ENCODE measurements at places on chromosomes 4 and X. TPM values are rescaled to one million over a fixed set of nuclear protein-coding genes. Genes with fewer than 3 reads are reported as not detected.

The CT45A3 gene
- not detected for total RNA-seq

The TRPC5OS gene
- not detected for total RNA-seq

The SRPK3 gene
- total RNA-seq: not detected

The FHDC1 gene
- total RNA-seq: 4.2 TPM

The ANXA3 gene
- 87.2 TPM for total RNA-seq

The JCHAIN gene
- 0.16 TPM for total RNA-seq

The ZNF827 gene
- 100 TPM for total RNA-seq

The GRIA3 gene
- 2.3 TPM for total RNA-seq

DNA sequence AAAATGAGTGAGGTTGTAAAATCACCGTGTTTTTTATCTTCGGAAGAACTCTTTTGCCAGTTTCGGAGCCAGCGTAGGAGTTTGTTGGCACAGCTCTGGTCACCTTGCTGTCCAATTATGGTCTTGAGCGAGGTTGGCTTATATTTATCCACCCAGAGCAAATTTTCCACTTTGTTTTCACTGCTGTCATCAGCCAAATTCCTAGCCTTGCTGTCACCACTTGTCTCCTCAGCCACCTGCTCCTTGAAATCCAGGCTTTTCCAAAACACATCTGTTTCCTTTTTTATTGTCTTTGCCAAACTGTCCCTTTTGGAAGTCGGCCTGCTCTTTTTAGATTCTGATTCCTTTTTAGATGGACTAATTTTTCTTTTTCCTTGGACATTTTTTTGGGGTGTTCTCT, 57.6 kb downstream of the RFC1 start:
- H3K4me1 ChIP-seq: no peaks in the 10 kb centered on the region
- H3K27ac ChIP-seq: no peak overlapping the region
- DNase-seq: no peak
- H3K36me3 ChIP-seq: peaks cover 42% of the 10 kb centered on the region

GRCh38 chrX:11239230-11239629, 54.0 kb upstream of the AMELX start:
- no peaks in the 10 kb centered on the region for H3K27me3 ChIP-seq
- no peaks in the 10 kb centered on the region for H3K36me3 ChIP-seq
- H3K4me1 ChIP-seq: peaks cover 8% of the 10 kb centered on the region
- no peak for DNase-seq
- peak overlapping the region; percentile 72 for H3K27ac ChIP-seq

DNA sequence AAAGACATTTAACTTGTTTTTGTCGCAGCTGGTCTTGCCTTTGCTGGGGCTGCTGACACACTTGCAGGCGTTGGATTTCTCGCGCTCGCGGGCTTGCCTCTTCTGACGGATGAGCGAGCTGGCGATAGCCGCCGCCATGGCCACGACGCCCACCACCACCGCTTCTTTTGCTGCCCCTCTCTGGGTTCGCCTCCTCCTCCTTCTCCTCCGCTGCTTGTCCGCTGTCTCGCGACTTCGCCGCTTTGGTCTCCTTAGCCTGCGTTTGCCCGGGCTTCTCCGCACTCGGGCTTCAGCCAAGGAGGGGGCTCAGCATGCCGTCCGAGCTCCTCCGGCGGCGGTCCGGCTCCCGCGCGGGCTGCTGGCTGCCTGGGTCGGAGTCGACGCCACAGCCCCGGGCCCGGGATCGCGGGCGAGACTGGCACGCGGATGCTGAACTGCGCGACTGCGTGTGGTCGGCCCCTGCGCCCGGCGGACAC, 613 bp downstream of the FGF13 start:
- H3K27ac ChIP-seq: no peak overlapping the region
- H3K36me3 ChIP-seq: no peaks in the 10 kb centered on the region
- peak overlapping the region; percentile 66 for H3K4me3 ChIP-seq
- no peak for DNase-seq

GRCh38 chr4:19386786-19387185, 864.9 kb upstream of the SLIT2 start:
- no peak for DNase-seq
- peak overlapping the region; percentile 3 for H3K27ac ChIP-seq
- H3K4me1 ChIP-seq: peaks cover 5% of the 10 kb centered on the region

DNA sequence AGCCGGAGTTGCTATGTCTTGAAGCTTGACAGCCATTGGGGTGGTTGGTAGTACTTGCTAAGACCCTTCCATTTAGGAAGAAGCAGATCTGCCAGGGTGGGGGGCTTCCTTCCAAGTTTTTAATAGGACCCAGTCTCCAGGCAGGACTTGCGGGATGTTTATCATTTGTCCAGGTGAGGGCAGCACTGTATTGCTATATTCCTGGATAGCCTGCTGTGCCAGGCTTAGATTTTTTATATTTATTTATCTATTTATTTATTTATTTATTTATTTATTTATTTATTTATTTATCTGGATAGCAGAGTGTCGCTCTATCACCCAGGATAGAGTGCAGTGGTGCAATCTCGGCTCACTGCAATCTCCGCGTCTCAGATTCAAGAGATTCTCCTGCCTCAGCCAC, 87.4 kb upstream of the CT45A1 start:
- H3K36me3 ChIP-seq: no peaks in the 10 kb centered on the region
- DNase-seq: no peak
- H3K27ac ChIP-seq: no peak overlapping the region
- no peaks in the 10 kb centered on the region for H3K4me1 ChIP-seq
- no peak overlapping the region for H3K4me3 ChIP-seq

DNA sequence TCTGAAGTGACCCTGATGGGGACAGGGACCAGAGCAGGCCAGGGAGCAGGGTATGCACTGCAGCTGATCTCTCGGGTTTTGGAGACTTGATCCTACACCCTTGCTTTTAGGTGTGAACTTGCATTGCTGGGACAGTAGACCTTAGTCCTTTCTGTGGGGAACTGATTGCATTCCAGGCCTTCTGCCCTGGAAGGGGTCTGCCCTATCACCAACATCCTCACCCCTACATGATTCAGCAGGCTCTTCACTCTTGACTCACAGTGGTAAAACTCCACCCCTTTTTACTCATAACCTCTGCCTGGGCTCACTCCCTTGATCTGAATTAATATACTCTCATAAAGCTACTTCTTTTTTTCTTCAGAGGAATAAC, 6.6 kb upstream of the DDX60L start:
- H3K4me1 ChIP-seq: peaks cover 8% of the 10 kb centered on the region
- H3K27me3 ChIP-seq: no peaks in the 10 kb centered on the region
- no peak overlapping the region for H3K27ac ChIP-seq
- no peak overlapping the region for H3K4me3 ChIP-seq
- no peak for DNase-seq

DNA sequence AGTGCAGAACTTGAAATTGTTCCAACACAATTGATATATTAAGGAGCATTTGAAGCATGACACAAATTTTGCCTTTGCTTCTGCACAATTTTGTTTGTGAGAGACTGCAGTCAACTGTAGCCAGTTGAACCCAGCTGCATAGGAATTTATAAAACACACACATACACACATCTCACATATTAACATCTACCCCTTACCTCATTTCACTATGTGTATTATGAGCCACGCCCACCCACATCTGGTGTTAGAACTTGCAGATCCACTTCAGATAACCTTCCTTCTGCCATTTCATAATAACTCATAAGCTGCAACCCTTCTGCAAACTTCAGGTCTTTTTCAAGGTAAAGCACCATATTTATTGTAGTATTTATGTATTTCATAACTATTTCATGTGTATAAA, 188.1 kb upstream of the WDFY3 start:
- no peak overlapping the region for H3K4me3 ChIP-seq
- peaks cover 8% of the 10 kb centered on the region for H3K27me3 ChIP-seq
- DNase-seq: no peak
- H3K4me1 ChIP-seq: peaks cover 2% of the 10 kb centered on the region
- H3K36me3 ChIP-seq: no peaks in the 10 kb centered on the region
- H3K27ac ChIP-seq: no peak overlapping the region

GRCh38 chr4:162847945-162848549, 318.6 kb downstream of the NAF1 start:
- no peak overlapping the region for H3K4me3 ChIP-seq
- no peak overlapping the region for H3K27ac ChIP-seq
- H3K4me1 ChIP-seq: no peaks in the 10 kb centered on the region
- H3K27me3 ChIP-seq: peaks cover 1% of the 10 kb centered on the region
- DNase-seq: no peak

DNA sequence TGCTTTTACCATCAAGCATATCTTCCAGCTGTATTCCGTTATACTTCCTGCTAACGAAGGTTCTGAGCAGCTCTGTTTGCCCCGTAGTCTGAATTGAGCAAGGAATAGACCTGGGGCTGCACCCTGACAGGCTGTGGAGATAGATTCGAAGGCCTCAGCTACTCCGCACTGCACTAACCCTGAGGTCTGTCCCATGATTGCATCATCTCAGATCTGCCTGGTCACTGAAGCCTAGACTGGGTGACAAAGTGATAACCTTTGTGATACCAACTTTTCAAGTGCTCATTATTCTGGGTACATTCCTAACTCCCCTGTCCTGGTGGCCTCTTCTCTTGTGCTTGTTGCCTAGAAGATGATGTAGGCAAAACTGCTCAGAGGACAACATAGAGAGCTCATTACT, 29.9 kb upstream of the PGRMC1 start:
- H3K36me3 ChIP-seq: peaks cover 3% of the 10 kb centered on the region
- no peak for DNase-seq
- H3K4me3 ChIP-seq: no peak overlapping the region
- no peaks in the 10 kb centered on the region for H3K27me3 ChIP-seq

DNA sequence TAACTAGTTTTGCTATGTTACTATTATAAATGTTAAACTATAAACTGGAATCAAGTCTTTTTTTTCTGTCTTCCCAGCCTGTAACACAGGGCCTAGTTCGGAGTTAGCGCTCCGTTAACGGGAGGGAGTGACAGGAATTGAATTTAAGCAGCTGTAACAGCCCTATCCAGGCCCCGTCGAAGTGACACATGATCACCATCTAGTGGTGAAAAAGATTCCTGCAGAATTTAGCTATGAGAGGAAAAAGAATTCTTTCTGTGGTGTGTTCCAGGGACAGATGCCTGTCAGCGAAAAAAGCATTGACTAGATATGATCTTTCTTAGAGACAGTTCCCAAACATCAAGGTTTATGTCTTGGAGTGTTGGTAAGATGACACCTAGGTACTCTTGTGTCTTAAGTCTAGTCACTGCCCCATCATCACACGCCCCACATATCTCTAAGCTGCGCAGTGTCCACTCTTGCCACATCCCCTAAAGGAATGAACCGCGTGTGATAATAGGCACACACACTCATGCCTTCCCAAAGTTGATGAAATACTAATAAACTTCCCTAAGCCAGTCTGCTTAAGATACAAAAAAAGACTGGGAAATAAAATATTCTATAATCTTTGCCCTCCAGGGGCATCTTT, 2.1 kb downstream of the GAB3 start:
- no peak for DNase-seq
- H3K4me1 ChIP-seq: no peaks in the 10 kb centered on the region
- peaks cover 46% of the 10 kb centered on the region for H3K27me3 ChIP-seq
- H3K36me3 ChIP-seq: no peaks in the 10 kb centered on the region
- no peak overlapping the region for H3K4me3 ChIP-seq

DNA sequence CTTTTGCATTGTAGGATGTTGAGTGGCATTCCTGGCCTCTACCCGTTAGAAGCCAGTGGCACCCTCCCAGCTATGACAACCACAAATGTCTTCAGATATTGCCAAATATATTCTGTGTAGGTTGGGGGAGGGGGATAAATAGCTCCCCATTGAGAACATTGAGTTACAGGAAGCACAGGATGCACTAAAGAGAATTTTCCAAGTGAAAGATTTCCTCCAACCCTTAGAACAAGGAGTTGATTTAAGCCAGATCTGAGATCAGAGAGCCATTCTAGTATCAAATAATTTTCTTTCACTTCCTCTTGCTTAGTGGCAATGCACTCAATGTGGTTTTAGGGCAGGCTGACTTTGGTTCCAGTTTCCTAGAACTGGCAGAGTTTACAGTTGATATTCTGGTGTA, 436.6 kb downstream of the C4orf33 start:
- no peak overlapping the region for H3K4me3 ChIP-seq
- no peaks in the 10 kb centered on the region for H3K4me1 ChIP-seq
- no peak for DNase-seq
- no peaks in the 10 kb centered on the region for H3K36me3 ChIP-seq
- no peak overlapping the region for H3K27ac ChIP-seq

- no peak overlapping the region for H3K4me3 ChIP-seq
- H3K36me3 ChIP-seq: no peaks in the 10 kb centered on the region
- H3K27ac ChIP-seq: no peak overlapping the region
These were observed 154.8 kb upstream of the SLIT2 start for GRCh38 chr4:20096911-20097310.

- no peaks in the 10 kb centered on the region for H3K36me3 ChIP-seq
- no peaks in the 10 kb centered on the region for H3K27me3 ChIP-seq
- no peak for DNase-seq
- H3K4me3 ChIP-seq: no peak overlapping the region
These were observed 10.5 kb upstream of the MGST2 start for GRCh38 chr4:139655116-139655515.

- H3K4me1 ChIP-seq: peaks cover 9% of the 10 kb centered on the region
- H3K27ac ChIP-seq: peak overlapping the region; percentile 47
- no peaks in the 10 kb centered on the region for H3K36me3 ChIP-seq
- DNase-seq: no peak
- H3K27me3 ChIP-seq: no peaks in the 10 kb centered on the region
- no peak overlapping the region for H3K4me3 ChIP-seq
These were observed 112.2 kb downstream of the BCOR start for GRCh38 chrX:39985551-39985950.

DNA sequence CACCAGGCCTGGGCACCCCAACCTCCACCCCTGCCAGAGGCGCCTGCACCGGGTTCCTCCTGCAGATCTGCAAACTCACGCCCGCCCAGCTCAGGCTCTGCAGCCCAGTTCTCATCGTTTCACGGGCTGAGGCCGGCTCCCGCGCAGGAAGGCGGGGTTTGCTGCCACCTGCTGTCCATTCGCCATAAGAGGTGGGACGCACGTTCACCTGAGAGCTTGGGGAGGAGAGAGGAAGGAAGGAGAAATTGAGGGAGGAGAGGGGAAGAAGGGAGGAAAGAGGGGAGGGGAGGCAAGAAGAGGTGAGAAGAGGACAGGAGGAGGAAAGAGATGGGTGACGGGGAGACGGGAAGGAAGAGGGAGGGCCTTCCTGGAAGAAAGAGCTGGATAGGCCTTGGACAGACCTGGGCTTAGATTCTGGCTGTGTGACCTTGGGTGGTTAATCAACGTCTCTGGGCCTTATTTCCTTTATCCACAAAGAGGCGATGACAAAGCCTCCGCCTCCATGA, 114.5 kb downstream of the ADRA2C start:
- peak; percentile 89 for DNase-seq
- H3K27ac ChIP-seq: no peak overlapping the region
- peaks cover 80% of the 10 kb centered on the region for H3K27me3 ChIP-seq

DNA sequence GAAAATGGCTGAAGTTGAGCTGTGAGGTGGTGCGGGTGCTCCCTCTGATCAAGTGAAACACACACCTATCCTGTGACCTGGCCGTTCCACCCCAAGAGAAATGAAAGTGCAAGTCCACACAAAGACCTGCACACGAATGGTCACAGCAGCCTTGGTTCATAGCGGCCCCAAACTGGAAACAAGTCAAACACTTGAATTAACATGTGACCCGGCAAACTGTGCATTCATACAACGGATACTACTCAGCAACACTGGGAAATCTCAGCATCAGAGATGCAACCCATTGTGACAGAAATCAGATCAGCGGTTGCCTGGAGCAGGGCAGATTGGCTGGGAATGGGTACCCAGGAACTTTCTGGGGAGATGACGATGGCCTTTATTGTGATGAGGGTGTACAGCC, 7.6 kb downstream of the G6PD start:
- no peak for DNase-seq
- H3K36me3 ChIP-seq: peaks cover 8% of the 10 kb centered on the region
- no peak overlapping the region for H3K27ac ChIP-seq
